Activated T-cell treated with anti-CD3 and anti-CD28 coated beads, Interleukin-2, amount 50 U/mL, for 1 hour (primary cell): ENCODE measurements at places on chromosomes 11 and 22.

DNA sequence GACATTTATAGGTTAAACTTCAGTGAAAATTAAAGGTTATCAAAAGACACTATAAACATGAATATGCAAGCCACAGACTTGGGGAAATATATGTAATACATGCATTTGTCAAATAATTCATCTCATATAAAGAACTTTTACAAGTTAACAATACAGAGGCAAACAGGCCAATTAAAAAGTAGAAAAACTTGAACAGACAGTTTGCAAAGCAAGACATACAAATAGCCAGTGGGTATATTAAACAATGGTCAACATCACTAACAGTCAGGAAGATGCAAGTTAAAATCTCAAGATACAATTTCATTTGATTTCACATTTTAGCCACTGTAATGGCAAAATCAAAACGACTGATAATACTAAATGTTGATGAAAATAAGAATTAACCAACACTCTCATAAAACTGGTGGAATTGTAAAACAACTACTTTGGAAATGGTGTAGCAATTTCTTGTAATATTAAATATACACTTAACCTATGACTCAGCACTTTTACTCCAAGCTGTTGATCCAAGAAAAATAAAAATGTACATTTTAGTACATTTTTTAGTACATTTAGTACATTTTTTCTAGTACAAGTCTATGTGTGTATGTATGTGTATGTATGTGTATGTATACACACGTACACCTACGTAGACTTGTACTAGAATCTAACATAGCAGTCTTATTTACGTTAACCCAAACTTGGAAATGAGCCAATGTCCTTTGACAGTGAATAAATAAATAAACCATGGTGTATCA lies 62.8 kb downstream of the LRRC74B start:
- DNase-seq, result no peak

- peak; percentile 37 for DNase-seq
These were observed 12.7 kb downstream of the CD6 start for GRCh38 chr11:60984149-60984548.

GRCh38 chr11:17634776-17635550 lies 84.4 kb upstream of the MYOD1 start:
- DNase-seq, result no peak

DNA sequence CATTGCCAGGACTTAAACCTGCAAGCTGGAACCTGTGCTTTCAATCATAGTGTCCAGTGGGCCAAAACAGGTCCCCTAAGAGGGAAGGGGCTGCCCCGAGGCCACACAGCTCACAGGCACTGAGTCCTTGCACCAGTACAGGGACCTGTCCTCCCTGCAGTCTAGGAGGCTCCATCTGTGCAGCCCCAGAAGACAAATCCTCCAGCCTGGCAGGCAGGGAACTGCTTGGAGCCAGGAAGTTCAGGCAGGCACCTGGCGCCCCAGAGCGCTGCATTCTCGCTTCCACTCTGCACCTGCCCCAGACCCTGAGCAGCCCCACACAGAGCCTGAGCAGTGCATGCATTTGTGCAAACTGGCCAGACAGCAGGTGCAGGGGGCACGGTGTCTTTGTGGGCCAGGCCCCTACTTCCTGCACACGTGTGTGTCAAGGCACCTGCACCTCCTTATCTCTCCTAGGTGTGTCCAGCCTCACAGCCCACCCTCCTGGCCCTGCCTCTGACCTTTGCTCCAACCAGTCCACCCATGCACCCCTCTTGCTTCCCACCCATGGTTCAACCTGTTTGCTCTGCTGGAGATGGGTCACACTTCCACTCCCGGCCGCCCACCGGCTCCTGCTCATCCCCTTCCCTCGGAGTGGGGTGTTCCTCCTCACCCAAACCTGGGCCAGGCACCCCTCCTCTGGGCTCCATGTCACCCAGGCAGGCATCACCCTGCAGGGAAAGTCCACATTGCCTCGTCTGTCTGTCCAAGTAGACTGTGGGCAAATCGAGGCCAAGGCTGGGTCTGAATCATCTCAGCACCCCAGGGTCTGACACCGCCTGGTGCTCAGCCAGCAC lies 19.0 kb downstream of the LINC01488 start:
- DNase-seq, result no peak
